CD4-positive, alpha-beta T cell treated with Interleukin-4 for 1 hour (primary cell): ENCODE measurements at places on chromosomes 12 and 14.

DNA sequence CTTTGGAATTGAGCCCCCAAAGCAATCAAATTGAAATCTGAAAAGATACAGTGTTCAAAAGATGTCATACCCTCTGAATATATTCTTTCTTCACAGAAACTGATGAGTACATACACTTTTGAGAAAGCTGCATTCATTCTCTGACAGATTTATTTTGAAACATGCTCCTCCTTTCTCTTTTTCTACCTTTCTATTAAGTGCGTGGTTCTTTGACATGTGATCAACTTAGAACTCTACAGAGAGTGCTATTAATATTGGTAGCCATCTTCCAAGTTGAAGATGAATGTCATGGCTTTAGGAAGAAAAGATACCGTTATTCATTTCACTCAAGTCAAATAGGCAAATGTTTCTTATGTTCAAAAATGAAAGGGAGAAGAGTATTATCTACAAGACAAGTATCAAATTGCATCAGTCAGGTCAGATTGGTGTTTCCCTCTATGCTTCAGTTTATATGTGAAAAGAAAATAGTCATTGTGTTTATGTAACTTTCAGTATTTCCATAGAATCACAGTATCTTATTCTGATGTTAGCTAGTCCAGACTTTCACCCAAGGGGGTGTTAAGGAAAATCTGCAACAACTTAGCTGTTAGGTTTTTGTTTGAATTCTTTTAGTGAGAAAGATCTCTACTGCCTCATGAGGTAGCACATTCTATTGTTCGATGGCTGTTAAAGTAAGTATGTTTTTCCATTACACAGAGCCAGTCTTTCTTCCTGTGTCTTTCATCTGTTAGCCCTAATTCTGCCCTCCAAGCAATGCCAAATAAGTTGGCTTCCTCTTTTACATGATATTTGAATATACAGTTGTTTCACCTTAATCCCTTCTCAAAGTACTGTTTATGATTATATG lies 55.4 kb upstream of the GARIN2 start:
- no peak for DNase-seq

DNA sequence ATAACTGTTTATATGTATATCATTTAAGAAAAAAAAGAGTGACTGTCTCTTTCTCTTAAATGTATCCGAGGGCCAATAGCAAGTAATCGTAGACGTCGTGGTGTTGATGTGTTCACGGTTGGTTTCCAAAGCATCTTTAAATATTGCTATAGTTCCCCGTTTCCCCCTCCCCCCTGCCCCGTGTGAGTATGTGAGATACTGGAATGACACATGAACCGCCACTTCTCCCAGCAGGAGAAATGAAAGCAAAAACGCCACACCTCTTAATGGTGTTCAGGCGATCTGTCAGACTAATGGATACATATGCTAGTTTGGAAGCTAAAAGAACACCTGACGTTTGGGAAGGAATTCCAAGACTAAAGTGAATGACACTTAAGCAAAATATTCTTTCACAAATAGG lies 258.3 kb downstream of the FOXN3 start:
- no peak for DNase-seq

DNA sequence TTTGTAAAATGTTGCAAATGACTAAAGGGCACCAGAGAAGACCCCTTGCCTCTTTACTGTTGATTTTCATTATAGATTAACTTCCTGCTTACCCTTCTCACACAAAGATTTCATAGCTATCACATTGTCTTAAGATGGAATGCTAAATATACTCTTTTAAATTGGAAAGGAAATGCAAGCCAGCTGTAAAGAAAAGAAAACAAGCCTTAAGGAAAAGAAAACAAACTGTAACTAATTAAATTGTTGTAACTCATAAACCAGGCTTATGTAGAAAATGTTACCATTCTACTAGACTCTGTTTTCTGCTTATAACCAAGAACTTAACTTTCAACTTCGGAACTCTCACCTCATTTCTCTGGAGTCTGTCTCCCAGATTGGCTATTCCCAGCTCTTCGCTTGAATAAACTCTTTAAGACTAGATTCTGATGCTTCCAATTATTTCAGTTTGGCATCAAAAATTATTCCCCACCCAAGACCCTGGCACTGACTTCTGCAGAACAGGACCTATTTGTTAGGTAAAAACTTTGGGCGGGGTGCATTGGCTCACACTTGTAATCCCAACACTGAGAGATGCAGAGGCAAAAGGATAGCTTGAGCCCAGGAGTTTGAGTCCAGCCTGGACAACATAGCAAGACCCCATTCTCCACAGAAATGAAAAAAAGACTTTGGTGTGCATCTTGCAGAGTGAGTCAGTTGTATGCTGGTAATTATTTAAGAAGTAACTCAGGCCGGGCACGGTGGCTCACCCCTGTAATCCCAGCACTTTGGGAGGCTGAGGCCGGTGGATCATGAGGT lies 36.6 kb upstream of the CIT start:
- no peak for DNase-seq

GRCh38 chr14:102760496-102761193 lies 16.6 kb upstream of the TRAF3 start:
- DNase-seq = no peak

- DNase-seq = peak; percentile 37
Observed at GRCh38 chr14:70641548-70642302, at the start of gene TTC9. Gene TTC9, plus strand, starts transcription at chr14:70641916. Its CDS starts 214 bp downstream, at chr14:70642130.

DNA sequence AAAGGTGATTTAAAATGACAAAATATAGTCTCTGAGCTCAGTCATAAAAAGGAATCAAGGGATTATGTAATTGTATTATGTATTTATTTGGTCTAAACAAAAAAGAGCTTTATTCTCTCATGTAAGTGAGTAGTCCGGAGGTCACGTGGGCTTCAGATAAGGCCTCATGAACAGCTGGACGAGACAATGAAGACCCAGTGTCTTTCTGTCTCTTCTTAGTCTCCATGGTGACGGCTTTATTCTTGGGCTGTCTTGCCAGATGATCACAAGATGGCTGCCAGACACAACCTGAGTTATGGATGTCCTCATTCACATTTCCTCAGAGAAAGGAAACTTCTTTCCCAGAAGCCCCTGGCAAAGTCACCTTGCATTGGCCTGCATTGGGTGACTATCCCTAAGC lies 98.6 kb downstream of the ARF6 start:
- DNase-seq = no peak

GRCh38 chr14:74195623-74196022 lies 43.6 kb upstream of the VSX2 start:
- no peak for DNase-seq
